SHP77 (cell line): ENCODE measurements at places on chromosomes 16 and 17.
A peak's percentile ranks its signal among the peaks of the same experiment; 100 is the strongest.

DNA sequence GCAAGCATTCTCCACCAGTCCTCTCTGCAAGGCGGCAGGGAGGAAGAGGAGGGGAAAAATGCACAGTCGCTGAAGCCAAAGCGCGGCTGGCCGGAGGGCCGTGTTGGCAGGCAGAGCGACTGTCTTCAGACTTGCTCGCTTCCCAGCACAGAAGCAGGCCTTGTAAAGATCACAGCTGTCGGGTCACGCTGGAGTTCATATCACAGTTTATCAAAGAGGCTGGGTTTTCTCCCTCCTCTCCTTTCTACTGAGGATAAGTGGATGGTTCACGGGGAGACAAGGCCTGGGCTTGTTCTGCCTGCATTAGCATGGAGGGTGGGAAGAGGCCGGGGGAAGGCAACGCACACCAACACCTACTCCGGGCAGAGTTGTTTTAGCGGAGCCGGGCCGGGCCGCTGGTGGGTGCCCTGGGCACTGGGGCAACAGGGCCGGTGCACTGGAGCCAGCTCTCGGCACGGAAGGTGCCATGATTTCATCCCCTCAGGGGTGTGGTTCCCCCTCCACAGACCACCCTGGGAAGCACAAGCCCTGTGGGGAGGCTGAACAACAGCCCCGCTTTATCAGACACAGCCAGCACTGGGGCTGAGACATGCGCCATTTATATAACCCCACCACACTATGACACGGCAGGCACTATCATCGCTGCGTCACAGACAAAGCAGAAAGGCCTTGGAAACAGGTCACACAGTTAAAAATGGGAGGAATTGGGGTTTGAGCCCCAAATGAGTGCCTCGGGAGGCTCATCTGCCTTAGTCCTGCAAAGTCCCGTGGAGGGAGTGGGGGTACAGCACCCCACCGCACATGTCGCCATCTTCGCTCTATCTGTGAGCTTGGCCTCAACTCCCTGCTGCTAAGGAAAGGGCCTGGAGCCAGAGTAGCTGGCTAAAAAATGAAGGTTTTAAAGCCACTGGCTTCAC, 40.3 kb upstream of the MTSS2 start:
- no peak for DNase-seq

GRCh38 chr17:45908460-45908859, 14.1 kb downstream of the MAPT start:
- no peak for DNase-seq

- peak; percentile 70 for DNase-seq
Observed at GRCh38 chr17:50055055-50055425, 870 bp upstream of the ITGA3 start.

DNA sequence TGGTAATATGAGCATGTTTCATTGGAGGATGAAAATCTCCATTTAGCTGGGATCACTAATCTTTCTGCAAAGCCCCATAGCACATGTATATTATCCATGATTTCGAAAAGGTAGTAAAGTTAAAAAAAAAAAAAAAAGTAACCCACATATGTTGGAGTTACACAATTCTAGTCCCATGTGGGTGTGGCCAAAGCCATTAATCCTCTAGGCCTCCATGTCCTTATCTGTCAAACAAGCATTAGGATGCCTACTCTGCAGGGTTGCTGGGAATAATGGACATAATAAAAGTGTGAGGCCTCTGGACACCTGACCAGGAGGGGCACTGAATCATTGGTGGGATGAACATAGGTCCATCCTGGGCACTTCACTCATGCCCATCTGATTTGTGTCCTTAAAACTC, 29.2 kb upstream of the VAT1L start:
- DNase-seq, result no peak

GRCh38 chr17:34920676-34921075, 40.6 kb downstream of the CCT6B start:
- no peak for DNase-seq

- DNase-seq, result peak; percentile 3
Observed at GRCh38 chr16:55842369-55843104, 9.6 kb upstream of the CES1 start.

DNA sequence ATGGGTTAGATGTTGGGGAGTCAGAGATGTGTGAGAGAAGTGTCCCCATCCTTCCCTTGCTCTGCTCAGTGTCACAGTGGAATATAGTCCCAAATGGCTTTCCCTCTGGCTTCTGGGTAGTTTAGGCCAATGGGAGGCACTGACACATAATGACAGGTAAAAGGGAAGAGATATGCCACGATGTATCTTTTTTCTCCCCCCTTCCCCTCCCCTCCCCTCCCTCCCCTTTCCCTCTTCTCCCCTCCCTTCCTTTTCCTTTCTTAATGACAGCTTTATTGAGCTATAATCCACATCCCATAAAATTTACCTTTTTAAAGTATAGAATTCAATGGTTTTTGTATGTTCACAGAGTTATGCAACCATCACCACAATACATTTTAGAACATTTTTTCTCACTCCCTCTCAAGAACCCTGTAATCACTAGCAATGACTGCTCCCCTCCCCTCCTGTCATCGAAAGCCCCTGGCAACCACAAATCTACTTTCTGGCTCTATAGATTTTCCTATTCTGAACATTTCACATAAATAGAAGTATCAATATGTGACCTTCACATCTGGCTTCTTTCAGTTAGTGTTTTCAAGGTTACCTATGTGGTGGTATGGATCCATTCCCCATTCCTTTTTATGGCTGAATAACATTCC, 617 bp upstream of the CCR7 start:
- DNase-seq, result no peak

DNA sequence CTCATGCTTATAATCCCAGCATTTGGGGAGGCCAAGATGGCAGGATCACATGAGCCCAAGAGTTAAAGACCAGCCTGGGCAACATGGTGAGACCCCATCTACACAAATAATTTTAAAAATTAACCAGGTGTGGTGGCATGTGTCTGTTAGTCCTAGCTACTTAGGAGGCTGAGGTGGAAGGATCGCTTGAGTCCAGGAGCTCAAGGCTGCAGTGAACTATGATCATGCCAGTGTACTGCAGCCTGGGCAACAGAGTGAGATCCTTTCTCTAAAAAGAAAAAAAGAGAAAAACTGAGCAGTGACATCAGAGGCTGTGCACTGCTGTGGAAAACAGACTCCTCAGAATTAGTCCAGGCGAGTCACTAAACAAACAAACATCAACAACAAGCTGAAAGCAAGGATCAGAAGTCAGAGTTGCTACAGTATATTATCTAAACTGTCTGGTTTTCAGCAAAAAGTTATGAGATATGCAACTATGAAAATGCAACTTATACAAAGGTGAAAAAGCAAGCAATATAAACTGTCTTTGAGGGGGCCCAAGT, 39.3 kb downstream of the CBFB start:
- no peak for DNase-seq

DNA sequence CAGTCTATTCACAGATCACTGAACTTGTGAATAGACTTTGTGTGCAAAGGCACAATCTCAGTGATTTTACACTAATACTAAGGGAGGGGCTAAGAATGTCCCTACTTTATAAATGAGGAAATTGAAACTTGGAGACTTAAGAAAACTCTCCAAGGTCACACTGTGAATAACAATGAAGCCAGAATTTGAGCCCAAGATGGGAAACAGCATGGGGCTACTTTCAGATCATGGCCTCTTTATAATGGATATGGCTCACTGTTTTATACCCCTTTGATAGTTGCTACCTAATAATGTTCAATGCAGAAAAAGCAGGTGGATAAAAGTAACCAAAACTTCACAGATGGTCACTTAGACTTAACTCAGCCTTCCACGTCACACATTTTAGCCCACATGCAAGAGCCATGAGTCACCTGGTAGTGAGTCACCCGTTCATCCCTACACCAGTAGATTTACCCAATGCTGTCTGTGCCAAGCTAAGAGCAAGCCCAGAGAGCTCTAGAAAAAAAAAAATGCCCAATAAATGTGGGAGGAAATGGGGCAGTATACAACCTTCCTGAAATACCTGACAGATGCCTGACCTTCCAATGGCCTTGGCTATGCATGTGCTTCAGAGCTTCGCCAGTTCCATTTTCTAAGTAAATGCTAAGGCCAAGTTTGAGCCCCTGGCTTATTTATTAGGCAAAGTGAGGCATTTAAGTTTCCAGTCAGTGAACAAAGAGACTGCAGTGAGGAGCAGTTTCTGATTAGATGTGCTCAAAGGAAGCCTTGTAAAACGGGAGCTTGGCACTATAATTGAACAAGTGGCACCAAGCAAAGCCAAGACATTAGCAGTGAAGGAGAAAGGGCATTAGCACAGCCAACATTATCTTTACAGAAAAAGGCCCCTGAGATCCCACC, 219.7 kb downstream of the TMEM114 start:
- DNase-seq, result no peak

DNA sequence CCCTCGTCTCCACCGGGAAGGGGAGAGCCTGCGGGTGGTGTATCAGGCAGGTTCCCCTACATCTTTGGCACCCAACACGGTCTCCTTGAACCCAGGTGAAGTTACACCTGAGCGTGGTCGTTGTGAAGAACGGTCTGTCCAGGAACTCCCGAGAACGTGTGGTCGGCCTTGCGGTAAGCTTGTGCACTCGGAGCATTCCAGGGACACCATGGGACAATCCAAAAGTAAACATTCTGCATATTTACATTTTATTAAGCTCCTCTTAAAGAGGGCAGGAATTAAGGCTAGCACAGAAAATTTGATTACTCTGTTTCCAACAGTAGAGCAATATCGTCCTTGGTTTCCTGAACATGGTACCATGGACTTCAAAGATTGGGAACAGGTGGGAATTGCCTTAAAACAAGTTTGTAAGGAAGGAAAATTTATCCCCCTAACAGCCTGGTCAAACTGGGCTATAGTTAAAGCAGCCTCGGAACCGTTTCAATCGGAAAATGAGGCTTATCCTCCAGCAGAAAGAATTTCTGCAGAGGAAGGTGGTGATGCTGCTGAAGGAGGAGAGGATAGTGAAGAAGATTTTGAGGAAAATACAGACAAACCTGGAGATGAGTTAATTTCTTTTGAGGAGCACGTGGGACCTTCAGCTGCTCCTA, 18.2 kb downstream of the ALOX15B start:
- DNase-seq, result no peak

- DNase-seq, result no peak
Observed at GRCh38 chr16:79698341-79698753, 97.8 kb upstream of the MAF start.

GRCh38 chr16:11306997-11307638, 26.0 kb upstream of the PRM1 start:
- DNase-seq, result no peak

- DNase-seq, result no peak
Observed at GRCh38 chr16:700684-701584, 4.7 kb downstream of the FBXL16 start.

DNA sequence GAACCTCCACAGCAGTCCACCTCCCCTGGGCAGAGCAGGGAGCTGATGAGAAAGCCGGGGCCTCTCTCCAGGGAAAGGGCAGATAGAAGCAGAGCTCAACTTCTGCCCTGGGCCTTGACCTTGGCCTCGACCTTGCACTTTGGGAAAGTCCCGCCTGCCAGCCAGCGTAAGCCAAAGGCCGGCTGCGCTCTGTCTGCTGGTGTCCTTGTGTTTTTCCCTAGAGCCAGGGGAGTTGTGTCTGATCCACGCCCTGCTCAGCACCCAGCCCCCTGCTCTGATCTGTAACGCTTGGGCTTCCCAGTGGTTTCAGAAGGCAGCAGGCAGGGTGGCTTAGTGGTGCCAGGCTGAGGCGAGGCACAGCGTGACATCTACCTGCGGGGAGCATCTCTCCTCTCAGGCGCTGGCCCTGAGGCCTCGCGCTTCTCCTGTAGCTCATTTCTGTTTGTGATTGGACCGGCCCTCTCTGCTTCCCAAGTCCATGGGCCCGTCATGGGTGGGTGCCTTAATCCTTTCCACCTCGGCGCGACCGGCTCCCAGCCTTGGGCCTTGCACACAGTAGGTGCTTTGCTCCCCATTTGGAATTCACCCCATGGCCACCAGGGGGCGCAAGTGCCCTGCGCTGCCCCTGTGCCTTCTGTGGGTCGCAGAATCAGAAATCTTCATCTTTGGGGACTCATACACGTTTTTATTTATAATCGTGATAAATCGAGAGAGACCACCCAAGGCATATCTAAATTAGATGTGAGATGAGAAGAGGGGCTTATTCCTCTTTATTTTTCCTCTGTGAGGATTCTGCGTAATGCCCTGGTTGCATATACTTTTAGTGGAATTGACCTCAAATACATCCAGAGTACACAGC, 24.2 kb downstream of the SGSH start:
- no peak for DNase-seq

DNA sequence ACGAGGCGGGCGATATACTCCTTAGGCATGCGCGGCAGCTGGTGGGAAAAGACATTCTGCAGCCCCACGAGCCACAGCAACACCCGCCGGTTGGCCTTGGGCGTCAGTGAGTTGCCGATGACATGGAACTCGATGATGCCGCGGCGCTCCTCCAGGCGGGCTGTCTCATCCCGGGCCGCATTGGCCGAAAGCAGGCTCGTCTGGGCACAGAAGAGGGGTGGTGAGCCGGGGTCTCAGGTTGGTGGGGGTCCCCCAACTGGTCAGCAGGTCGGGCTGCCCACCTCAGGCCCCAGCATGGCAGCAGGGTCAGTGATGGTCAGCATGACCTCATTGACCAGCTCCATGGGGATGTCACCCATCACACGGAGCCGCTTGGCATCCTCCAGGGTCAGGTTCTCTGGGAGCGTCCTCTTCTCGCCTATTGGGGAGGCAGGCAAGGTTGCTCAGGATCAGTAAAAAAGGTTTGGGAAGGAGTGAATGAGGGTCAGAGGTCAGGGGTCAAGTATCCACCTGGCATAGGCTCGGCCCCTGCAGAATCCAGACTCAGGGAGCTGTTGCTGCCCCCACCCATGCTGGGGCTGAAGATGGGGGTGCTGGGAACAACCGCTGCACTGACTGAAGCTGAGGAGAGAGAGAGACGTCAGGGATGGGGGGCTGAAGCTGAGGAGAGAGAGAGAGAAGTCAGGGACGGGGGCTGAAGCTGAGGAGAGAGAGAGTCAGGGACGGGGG, 3.6 kb downstream of the KAT2A start:
- DNase-seq, result no peak

DNA sequence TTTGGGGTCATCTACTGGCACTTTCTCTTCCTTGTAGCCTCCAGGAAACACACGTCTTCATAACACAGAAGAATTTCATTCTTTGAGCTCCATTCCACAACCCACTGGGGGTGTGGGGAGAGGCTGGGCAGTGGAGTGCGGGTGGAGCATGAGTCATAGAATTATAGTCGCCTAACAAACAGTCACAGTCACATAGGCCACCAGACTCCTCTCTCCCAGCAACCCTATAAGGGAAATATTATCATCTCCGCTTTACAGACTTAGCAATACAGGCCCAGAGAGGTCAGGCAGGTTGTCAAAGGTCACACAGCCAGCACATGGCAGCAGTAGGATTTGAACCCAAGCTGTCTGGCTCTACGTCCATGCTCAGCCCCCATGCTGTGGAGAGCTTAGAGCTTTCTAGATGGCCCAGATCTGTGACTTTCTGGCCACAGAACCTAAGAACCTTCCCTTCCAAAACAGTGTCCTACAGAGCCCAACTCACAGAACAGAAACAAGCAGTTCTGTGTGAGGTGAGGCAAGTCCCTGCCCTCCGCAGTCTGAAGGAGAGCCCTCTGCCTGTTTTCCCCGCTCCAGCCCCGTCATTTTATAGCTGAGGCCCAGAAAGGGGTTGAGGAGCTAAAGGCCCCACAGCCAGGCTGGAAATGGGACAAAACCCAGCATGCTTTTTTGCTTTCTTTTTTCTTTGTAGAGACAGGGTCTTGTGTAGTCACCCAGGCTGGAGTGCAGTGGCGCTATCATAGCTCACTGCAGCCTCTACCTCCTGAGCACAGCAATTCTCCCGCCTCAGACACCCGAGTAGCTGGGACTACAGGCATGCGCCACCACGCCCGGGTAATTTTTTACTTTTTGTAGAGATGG, 10.7 kb upstream of the LITAF start:
- DNase-seq, result no peak
